ENCODE measurements at places on chromosomes 6 and 20.

DNA sequence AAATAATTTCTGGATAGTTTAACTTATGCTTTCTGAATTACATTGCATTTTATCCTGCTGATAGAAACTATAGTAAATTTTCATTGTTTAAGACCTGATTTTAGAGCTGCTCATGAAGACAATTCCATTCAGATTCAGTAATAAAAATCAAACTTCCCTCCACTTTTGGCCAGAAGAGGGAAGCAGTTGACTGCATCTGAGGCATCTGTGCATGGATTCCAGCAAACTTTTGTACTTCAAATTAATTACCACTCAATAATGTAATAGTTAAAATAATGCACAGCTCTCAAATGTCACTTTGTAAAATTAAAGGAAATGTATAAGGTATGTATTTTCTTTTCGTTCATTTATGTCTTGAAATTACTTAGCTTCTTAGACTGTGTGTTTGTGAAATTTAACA lies 64.2 kb upstream of the SLC35B3 start:
- no peak for DNase-seq

DNA sequence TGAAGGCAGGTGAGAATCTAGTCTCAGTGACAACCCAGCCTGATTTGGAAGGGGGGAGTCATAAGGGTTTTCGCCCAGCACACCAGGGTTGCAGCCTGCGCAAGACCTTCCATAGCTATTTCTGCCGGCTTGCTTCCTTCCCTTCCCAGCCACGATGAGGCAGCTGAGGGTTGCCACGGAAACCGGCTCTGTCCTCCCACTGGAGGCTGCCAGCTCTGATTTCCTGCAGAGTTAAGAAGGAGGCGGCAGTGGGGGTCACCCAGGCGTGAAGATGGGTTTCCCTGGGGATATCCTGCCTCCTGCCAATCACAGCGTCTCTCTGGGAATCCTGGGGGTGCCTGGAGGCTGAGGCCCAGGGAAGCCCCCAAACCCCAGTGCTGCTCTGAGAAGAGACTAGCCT lies 23.1 kb upstream of the KCNB1 start:
- peak; percentile 10 for DNase-seq

DNA sequence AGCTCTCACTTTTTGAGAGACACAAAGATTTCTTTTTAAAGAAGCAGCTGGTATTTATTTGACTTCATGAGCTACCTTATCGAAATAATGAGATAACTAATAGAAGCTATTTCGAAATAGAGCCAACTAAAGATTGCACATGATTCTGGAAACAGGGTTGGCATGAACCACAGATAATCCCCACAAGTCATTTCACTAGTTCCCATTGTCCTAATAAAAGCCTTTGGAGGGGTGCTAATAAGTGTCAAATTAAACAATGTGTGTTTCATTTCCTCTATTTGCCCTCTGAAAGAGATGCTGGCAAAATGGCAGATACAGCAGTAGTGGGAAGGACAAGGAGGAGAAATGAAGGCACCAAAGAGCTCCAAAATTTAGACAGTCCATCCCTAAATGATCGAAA lies 78.6 kb upstream of the RIPOR2 start:
- DNase-seq, result peak; percentile 48

DNA sequence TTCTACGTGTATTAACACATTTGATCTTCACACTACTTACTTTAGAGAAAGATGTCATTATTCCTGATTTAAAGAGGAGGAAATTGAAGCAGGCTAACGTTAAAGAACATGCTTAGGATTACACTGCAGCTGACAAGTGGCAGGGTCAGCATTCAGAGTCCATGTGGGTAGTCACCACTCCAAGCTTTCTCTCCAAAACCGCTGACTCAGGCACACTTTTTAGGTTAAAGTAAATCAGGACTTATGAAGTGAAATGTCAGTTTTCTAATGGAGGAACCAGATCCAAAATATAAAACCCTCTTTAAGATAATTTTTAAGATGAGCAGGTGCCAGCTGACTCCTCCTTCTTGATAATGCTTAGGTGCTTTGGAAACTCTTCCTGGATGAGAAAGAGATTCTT lies 75.4 kb downstream of the HTR1E start:
- no peak for DNase-seq

DNA sequence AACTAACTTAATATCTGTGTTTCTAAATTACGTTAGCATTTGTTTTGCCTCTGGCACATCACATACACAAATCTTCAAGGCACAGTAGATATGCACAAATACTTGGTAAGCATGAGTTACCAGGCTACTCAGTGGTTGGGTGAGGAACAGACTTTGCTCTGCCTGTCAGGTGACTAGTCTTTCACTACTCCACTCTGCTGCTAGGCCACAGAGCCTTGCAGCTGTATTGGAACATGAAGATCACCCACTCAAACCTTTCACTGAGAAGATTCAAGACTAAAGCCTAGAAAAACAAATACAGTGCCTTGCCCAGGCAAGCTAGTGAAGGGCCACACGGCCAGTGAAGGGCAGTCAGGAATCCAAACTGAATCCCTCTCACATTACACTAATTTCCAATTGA lies 47.0 kb downstream of the DTNBP1 start:
- peak; percentile 70 for DNase-seq

DNA sequence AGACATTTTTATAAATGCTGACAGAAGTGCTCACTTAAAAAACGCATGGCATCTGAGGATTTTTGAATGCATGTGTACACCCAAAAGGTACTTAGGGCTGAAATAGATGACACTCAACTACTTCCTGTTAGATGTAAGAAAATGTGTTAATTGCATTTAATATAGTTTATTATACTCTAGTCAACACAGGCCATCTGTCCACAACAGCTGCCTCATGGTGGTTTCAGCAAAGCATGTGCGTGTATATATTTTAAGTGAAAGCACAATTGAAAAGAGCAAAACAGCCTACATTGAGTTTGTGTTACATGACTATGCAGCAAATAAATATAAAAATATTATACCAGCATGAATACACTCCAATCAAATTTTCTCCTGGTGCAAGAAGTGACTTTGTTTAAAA lies 1233.0 kb upstream of the EYS start:
- no peak for DNase-seq

GRCh38 chr20:6055161-6055783 lies 1.4 kb upstream of the LRRN4 start:
- DNase-seq, result no peak

- peak; percentile 24 for DNase-seq
These were observed 78.3 kb downstream of the MAP7 start for GRCh38 chr6:136471922-136472321.

DNA sequence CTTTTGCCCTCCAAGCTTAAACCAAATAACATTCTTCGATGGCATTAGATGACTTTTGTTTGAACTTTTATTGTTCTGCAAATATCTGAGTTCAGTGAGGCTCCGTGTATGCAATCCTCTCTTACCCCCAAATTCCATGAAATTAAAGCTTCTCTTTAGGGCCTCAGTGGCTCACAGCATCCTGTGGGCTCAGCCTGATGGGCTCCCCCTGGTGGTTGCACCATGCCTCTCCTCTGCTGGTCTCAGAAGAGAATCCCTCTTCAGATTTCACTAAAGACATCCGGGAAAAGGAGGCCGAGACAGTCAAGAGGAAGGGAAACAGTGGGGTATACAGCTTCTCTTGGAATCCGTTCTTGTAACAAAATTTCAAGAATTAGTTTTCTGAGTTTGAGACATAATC lies 331.6 kb upstream of the NT5E start:
- DNase-seq, result no peak

GRCh38 chr6:155088856-155089255 lies 93.7 kb downstream of the TIAM2 start:
- no peak for DNase-seq

DNA sequence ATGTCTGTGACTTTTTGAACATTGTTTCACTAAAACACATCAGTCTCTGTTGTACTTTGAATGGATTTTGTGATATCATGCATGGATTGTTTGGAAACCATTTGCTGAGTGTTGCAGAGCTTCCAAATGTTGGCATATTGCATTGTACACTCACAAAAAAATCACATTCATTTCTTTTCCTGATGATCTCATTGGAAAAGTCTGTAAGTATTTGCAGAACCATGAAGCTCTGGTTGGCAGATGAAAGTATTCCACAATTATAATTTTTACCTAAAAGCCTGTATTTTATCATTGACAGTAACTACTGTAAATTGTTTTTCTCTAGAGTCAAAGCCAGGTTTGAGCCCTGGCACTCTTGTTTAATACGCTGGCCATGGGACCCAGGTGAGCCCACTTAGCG lies 42.1 kb downstream of the VAPB start:
- DNase-seq, result no peak

- DNase-seq, result no peak
These were observed 27.3 kb downstream of the SNX5 start for GRCh38 chr20:17941087-17941825.

DNA sequence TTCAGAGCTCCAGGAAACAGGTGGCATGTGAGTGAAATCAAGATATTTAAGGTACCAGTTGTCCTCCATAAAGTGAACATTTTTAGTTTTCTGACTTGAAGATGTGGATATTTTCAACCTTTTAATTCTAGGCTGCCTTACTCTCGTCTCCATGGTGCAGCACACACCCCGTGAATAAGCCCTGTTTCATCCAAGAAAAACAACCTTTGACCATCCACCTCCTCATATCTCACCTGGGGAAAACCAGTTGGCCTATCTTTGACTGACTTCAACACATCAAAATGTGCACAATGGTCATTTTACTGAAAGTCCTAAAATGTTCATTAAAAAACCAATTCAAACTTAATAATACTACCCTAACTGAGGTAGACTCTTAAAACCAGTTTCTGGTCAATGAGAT lies 73.8 kb upstream of the CD2AP start:
- DNase-seq, result no peak

DNA sequence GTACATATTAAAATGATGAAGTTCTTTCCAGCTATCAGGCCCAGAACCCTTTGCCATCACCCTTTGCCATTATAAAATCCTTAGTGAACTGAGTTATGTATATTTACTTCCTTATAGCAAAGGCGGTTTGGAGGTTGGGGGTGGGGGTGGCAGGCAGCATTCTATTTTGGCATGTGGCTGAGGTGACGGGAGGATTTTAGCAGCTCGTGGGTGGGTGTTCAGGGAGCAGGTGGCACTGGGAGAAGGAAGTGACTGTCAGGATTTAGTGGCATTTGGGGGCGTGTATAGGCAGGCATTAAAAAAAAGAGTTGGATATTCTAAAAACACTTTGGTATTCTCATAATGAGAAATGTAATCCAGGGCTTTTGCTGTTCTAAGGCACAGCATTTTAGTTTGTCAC lies 150.7 kb downstream of the RIMS1 start:
- DNase-seq, result no peak

DNA sequence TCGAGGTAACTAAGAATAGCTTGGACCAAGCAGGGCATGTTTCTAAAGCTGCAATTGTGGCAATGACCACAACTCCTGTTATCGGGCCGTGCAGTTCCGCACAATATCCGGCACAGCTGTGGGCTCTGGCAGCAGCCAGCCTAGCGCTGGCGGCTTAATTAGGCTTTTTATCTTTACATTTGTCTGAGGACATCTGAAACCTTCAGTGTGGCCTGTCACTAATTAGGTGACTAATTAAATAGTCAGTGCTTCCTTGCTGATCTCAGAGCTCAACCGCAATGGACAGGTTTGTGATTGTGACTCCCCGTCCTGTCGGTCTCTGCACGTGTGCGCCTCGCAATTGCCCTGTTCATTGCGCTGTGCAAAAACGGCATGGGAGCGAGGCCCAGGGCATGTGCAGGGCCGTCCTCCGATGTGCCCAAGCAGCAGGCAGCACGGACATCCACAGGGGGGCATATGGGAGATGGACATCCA lies 134.8 kb upstream of the INSM1 start:
- no peak for DNase-seq

GRCh38 chr6:131754715-131755567 lies 44.1 kb upstream of the CTAGE9 start:
- no peak for DNase-seq

- DNase-seq, result no peak
These were observed 387.7 kb downstream of the PAX1 start for GRCh38 chr20:22093122-22093521.

DNA sequence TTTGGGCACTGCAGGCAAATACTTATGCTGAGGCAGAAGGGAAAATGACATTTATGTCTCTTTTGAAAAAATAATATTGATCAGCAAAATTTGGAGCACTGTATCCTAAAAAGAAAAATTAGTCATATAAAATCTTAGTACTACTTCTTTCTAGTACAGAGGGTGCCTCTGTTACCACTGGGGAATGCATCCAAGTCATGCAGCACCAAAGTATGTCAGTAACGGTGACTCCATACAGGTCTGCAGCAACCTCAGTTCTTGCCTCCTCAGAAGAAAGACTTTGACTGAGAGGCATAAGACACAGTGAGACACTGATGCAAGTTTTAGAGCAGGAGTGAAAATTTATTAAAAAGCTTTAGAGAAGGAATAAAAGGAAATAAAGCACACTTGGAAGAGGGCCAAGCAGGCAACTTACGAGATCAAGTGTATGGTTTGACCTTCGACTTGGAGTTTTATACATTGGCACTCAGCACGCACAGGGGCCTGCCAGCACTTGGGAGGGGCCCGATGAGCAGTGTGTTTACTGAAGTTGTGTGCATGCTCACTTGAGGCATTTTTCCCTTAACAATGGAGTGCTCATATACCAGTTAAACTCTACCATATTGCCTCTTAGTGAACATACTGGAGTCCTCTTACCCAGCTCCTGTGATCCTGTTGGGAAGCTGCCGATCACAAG lies 1244.8 kb downstream of the EPHA7 start:
- no peak for DNase-seq

DNA sequence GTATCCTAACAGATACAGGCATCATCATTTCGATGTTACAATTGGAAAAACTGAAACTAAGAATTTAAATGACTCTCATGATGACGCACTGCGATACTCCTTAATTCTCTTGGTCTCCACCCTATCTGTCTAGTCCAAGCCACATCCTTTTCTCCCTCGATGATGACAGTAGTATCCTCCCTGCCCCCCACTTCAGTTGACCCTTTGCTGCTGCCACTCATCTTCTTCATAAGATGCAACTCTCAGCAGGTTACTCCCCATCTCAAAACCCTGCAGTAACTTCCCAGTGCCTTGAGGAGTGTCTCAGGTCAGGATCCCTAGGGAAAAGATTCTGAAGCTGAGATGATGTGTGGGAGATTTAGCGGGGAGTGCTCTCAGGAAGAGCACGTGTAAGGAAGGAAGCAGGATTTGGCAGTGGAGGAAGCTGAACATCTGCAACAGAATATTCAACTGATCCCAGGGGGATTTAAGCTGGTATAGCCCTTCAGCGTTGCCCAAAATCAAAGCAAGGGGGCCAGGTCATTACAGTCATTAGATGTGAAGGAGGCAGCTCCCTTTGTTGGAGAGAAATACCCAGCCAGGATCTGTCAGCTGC lies 16.1 kb downstream of the JPH2 start:
- no peak for DNase-seq

GRCh38 chr20:7426890-7427496 lies 513.3 kb downstream of the HAO1 start:
- no peak for DNase-seq

- DNase-seq, result peak; percentile 78
These were observed 3.0 kb upstream of the CRIP3 start for GRCh38 chr6:43311666-43312065.

- peak; percentile 54 for DNase-seq
These were observed 5.2 kb upstream of the TBCC start for GRCh38 chr6:42751055-42751454.

- no peak for DNase-seq
These were observed 964 bp downstream of the RPL10A start for GRCh38 chr6:35468980-35469750.

GRCh38 chr20:14780508-14780907 lies 443.1 kb upstream of the FLRT3 start:
- no peak for DNase-seq

Measured in inflammatory macrophage treated with lipopolysaccharide for 4 hours (primary cell).